ENCODE measurements at places on chromosomes 4 and X.
A peak's percentile ranks its signal among the peaks of the same experiment; 100 is the strongest.

DNA sequence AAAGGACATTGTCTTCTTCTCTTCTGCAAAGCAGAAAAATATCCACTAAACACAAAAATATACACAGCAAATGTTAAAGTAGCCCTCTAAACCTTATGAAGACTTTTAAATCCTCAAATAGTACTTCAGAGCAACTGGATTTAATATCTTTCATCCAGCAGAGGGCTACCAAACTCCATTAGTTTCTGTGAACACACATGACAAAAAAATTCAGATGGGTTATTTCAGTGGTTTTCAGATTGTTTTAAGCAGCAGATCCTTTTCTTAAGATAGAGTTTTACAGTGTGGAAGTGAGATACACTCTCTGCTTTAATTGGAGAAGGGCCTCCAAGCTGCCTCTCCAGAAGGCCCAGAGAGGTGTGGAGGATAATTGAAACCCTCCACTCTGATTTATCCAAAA is 56.7 kb downstream of the ANK2 start:
- DNase-seq = no peak

GRCh38 chrX:27078371-27078770 is 384.8 kb downstream of the PPP4R3C start:
- DNase-seq = no peak

DNA sequence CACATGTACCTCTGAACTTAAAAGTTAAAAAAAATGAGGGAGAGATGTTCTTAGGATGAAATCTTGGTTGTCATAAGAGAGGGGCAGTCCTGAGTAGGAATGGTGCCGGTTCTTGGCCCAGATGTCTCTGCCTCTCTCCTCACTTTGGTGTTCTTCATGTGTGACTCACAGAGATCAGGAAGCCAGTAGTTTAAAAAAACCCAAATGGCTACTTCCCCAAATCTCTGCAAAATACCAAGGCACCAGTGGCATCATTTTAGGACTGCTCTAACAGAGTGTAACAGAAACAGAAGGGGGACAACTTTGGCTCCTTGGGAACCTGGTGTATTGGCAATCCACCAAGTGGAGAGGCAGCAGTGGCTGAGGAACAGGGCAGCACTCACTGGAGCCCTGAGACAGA is 116.8 kb downstream of the SCD5 start:
- DNase-seq = no peak

DNA sequence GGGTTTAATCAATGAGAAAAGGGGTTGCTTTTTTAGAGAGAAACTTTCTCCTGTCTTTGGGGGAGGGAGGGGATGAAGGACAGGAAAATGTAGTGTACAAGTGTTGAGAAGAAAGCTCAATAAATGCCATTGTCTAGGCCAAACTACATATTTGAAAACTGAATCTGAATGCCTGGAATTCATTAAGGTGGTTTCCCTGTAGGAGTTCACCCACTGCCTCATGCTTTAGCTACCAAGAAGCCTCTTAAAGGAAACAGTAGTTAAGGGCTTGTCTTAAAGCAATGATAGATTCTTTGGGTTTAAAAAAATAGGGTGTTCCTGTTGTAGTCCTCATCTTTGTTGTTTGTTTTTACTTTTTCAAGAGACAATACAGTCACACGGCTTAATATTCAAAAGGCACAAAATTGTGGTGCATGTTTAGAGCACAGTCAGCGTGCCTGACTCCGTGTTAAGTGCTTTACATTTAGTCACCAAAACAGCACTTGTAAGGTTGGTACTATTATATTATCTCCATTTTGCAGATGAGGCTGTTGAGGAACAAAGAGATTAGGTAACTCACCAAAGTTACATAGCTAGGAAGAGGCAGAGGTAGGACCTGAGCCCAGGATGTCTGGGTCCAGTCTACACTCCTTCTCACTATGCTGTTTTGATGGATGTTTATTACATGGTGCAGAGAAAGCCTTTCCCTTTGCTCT is 46.0 kb downstream of the FNIP2 start:
- no peak for DNase-seq

GRCh38 chrX:133033010-133033409 is 63.9 kb downstream of the USP26 start:
- no peak for DNase-seq

DNA sequence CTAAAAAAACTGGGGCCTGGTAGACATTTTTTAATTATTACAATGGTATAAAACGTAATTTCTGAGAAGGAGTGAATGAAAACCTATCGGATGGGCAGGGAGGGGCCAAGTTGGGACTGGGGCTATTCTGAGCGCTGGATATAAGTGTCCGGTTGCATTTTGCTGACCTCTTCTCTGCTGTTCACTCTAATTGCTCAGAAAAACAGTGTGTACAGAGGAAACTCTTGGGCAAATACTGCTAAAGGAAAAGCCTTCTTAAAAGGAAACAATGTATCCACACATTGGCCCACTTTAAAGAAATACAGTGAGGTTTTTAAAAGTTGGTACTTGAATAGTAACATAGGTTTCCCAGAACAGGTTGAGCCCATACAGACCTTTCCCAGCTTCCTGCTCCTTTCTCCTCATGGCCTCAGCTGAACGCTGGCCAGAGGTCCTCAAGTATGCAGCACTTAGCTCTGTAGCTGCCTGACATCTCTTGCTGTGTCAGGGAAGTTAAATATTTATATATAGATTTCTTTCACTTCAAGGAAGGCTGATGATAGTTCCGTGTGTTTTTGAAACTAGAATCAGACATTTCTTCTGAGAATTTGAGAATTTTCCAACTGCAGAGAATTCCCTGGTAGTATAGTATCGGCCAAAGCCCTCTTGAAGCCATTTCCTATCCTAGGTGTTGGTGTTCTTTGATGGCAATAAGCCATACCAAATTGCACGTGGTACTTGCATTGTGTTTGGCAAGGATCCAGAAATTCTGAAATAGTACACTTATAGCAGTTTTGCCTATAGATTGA is 97.1 kb upstream of the SLC4A4 start:
- no peak for DNase-seq

DNA sequence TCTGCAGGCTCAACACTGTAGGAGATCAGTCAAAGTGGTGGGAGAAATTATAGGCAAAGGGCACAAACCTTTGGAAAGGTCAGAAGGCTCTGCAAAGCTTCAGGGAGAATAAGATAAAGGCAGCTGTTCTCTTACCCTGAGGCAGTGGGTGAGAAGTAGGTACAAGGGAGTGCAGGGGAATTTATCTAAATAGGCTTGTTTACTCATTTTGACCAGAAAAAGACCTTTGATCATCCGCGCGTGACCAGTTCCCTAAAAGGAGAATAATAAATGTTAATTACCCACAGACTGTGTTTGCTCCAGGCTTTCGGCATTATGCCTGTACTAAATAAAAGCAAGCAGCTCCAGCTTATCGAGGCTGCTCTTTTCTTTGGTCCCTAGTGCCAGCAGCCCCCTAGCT is 9.3 kb downstream of the FGFBP2 start:
- DNase-seq = no peak

DNA sequence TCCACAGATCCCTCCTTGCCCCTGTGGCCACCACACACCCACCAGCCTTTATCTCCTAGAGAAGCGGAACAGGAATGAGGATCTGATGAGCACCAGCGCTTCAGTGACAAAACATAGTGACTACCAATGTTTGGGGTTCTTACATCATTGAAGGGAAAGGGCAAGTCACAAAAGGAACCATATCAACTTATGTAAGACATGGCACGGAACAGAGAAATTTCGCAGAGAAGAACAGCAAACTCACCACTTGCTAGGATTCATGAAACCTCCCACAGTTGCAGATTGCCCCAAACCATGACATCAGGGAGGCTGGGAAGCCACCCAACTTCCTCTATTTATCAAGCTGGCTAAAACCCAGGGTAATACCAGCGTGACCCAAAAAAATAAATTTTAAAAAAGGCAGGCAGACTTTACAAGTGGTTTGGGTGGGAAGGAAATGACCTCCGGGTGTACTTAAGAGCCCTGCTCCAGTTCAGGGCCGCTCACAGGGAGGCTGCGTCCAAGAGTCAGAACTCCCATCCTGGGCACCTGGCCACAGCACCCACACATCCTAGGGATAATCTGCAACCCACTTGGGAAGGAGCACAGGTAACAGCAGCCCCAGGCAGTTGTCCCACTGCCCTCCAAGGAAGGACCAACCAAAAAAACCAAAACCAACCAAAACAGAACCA is 36.0 kb downstream of the ADGRG2 start:
- DNase-seq = no peak

DNA sequence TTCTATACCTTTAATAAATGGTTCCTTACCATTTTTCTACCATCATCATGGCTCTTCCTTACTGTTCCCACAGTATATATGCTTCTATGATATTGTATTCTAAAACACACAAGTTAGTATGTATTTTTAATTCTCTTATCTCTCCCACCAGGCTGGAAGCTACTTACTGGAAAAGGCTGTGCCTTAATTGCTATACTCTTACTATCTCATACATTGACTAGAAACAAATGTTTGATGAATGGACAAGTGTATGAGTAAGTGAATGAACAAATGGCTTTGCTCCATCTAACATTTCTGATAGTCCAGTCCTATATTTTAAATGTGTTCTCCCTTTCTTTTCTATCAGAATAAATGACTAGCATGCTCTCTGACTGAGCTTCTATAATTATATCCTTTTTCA is 320.8 kb upstream of the RASGEF1B start:
- DNase-seq = no peak

DNA sequence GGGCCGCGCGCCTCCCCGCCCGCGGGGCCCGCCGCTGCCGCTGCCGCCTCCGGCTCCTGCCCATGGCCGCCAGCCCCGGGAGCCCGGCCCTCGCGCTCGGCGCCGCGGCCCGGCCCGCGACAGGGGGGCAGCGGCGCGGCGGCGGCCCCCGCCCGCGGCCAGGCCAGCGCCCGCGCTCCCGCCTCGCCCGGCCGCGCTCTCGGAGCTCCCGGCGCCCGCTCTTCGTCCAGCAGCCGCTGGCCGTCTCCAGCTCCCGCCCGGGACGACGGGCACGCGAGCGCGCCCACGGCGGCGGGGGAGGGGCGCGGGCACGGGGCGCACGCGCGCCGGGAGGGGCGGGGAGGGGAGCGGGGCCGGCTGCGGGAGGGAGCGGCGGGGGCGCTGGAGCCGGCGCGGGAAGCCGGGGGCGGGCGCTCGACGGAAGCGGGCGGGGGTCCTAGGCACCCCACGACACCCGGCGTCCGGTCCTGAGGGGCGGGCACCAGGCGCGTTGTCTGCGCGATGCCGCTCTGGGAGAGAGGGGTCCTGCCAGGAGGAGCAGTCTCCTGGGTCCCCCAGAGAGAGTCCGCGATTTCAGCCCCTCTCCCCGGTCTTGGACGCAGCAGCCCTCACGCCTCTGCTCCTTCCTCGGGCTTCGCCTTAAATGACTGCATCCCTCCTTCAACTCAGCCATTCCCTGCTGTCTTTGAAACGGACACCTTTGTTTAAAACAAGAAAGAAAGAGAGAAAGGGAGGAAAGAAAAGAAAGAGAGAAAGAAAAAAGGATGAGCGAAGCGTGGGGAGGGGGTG is 490 bp upstream of the PDZD4 start:
- no peak for DNase-seq

DNA sequence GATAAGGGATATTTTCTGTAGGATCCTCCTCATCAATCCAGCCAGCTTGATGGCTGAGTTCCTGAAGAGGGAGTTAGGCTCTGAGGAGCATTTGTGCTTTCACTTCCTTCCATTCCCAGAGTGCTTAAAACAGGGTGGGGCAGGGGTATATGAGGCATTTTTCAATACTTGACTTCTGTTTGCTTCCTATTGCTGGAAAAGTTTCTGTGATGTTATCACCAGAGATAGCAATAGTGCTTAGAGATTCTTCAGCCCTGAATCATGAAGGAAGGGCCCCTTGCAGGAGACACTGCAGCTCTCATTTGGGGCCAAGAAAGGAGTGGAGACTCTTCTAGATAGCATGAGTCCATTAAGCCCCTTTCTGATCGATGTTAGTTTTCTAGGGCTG is 166.7 kb upstream of the RPS6KA3 start:
- no peak for DNase-seq

DNA sequence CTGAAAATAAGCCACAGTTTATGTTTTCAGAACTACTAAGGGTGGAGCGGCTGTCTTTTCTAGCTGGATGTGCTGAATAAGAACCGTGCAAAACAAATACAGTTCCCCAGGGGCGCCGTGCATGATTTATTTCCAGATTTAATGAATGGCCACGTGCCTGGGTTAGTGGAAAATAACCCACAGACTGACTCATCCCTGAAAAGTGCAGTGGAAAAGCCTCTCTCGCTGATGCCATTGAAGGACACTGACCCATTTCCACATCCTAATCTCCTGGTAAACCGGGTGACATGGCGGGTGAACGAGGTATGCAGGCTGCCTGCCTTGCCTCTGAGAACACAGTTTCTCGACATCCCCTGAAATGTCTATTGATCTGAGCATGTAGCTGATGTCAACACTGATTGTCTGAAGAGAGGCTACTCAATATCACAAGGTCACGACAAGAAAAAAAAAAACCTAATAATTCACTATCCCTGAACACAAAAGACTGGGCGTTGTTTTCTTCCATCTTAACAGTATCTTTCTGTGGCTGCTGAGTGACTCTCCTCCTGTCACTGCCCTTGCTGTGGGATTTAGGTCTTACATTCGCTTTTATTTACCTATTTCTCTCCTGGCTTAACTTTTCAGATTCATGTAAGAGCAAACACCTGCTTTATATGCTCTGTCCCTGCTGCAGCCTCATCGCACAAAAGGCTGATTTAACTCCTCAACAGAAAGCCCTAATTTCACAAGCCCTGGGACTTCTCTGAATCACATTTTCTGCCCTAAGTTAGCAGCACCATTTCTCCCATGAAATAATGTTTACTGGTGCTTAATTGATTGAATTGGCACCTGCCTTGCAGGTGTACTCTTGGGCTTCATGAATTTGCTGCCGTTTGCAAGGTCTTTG is 76.9 kb upstream of the SCOC start:
- peak; percentile 82 for DNase-seq

- DNase-seq = peak; percentile 74
Observed at GRCh38 chr4:112144546-112145325, 518 bp upstream of the FAM241A start.

- DNase-seq = no peak
Observed at GRCh38 chr4:184902550-184902949, 76.8 kb upstream of the ACSL1 start.

DNA sequence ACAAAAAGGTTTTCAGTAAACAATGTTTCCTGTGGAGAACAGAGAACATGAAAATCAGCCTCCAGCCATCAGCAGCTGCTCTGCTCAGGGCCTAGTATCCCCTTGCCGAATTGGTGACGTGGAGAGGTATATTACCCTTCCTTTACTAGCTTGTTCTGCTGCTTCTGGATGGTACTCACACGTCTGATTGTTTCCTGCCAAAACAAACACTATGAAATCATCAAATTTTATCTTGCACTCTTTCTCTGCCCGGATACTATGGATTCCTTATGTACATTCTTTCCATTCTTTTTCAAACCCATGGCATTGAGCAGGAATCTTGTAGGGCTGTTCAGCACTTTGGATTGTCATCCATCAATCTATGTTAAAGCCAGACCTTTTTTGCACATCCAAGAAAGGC is 18.8 kb upstream of the METAP1 start:
- no peak for DNase-seq

DNA sequence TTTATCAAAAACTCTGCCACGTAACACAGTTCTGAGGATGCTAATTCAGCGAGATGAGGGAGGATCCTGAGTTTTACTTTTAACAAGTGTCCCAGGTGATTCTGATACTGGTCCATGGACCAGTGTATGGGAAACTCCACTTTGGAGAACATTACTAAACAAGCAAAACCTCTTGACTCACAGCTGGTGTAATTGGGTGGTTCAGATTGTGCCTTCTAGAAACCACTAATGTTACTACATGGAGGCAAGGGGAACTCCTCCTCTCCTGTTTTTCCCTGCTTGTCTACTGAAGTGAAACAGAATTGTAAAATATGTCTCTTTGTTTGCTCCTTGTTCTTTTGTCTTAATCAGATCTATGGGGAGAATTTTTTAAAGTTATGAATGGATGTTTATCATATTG is 62.6 kb downstream of the FRAS1 start:
- DNase-seq = no peak

- DNase-seq = peak; percentile 84
Observed at GRCh38 chr4:87120411-87121162, 99.8 kb downstream of the KLHL8 start.
